ENCODE measurements at places on chromosomes 13 and 19. TPM values are rescaled to one million over a fixed set of nuclear protein-coding genes. Genes with fewer than 3 reads are reported as not detected.

- no peak for DNase-seq
Observed at GRCh38 chr19:35931874-35932202, 4.3 kb upstream of the LRFN3 start.

- no peak for DNase-seq
Observed at GRCh38 chr13:86825410-86825809, 845.8 kb upstream of the SLITRK5 start.

GRCh38 chr13:113741191-113741668, 17.8 kb upstream of the TMEM255B start:
- DNase-seq, result peak; percentile 50

GRCh38 chr19:36051236-36051635, 2.8 kb downstream of the THAP8 start:
- no peak for DNase-seq

DNA sequence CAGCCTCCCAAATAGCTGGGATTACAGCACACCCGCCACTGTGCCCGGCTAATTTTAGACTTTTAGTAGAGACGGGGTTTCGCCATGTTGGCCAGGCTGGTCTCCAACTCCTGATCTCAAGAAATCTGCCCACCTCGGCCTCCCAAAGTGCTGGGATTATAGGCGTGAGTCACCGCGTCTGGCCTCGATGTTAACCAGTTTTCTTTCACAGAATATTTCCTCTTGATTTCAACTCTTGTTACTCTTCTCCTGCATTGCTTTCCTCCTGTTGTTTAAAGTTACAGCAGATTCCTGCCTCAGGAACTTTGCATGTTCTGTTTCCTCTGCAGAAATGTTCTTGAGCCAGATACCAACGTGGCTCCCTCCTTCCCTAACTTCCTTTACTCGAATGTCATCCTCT, 3.7 kb upstream of the PEX11G start:
- peak; percentile 52 for DNase-seq

DNA sequence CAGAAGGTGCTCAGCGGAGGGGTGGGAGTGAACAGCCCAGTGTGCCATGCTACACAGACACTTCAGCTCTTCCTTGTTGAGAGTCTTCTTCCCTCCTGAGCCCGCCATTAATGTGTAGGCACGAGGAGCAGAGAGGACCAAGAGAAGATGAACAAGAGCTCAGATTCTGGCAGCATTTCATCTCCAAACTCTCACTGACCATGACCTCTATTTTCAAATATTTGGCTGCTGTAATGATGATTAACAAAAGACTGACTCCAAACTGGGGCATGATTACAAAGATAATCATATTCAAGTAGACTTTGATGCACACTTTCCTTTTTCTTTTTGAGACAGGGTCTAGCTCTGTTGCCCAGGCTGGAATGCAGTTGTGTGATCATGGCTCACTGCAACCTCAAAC, 236.5 kb downstream of the DCLK1 start:
- DNase-seq, result no peak

- no peak for DNase-seq
Observed at GRCh38 chr19:1837625-1838105, 10.6 kb downstream of the REXO1 start.

- peak; percentile 31 for DNase-seq
Observed at GRCh38 chr19:17450264-17451075, 2.0 kb upstream of the TMEM221 start.

- no peak for DNase-seq
Observed at GRCh38 chr19:8469613-8470368, 25.0 kb downstream of the HNRNPM start.

DNA sequence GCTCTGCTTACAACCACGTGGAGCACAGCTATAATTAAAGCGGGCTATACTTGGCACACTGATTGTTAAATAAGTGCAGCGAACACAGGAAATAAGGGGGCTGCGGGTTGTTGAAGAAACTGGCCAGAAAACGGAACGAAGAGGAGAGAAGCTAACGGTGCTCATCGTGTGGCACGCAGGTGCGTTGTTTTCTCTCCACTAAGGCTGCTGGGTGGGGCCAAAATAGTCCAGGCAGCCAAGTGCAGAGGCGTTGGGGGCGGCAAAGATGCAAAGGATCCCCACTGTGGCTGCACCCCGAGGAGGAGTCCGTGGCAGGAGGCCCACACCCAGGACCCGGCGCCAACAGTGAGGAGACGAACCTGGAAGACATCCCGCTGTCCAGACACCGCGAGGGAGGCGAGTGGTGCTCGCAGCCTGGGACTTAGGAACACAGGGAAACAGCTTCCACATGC, 8.1 kb upstream of the ARL11 start:
- DNase-seq, result peak; percentile 4

DNA sequence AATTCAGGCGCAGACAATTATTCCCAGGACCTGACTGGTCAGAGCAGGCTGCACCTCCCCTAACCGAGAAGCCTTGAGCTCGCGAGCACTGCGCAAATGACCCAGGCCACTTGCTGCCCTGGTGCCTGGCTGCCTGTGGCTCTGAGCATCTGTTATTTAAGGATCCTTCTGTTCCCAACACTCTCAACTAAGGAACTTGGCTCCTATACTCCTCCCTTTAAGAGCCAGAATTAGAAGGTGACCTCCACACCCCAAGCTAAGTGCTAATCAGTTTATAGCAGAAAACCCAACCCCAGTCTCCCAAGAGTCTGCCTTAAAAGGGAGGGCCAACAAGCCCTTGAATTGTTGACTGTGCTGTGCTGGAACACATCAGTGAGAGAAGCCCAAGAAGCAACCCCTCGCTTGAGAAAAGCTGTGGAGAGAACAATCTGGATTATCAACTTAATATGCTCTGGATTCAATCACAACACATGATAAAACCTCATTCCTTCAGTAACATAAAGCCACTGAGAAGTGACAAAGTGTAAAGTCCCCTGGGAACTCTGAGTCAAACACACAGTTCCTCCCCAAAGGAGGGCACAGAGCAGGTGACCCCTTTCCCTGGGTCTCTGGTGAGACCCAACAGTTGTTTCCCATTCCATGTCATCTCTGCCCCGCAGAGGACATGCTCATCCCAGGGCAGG, 14.6 kb downstream of the AKAP8L start:
- no peak for DNase-seq

GRCh38 chr13:68813180-68813796, 1294.3 kb upstream of the ATXN8OS start:
- DNase-seq, result no peak

DNA sequence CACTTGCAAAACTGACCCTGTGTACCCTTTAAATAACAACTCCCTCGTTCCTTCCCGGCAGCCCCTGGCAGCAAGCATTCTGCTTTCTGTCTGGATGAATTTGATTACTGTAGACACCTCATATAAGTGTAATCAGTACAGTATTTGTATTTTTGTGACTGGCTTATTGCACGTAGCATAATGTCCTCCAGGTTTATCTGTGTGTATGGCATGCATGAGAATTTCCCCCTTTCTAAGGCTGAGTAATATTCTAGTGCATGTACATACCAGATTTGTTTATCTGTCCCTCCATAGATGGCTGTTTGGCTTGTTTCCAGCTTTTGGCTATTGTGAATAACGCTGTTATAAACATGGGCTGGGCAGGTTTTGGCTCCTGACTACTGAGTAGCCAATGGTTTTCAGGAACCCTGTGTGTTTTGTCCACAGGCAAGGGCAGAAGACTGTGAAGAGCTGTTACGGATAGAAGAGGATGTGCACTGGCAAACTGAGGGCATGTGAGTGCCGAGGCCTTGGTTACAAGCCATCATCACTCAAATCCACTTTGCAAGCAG, 98.0 kb downstream of the ESD start:
- no peak for DNase-seq

DNA sequence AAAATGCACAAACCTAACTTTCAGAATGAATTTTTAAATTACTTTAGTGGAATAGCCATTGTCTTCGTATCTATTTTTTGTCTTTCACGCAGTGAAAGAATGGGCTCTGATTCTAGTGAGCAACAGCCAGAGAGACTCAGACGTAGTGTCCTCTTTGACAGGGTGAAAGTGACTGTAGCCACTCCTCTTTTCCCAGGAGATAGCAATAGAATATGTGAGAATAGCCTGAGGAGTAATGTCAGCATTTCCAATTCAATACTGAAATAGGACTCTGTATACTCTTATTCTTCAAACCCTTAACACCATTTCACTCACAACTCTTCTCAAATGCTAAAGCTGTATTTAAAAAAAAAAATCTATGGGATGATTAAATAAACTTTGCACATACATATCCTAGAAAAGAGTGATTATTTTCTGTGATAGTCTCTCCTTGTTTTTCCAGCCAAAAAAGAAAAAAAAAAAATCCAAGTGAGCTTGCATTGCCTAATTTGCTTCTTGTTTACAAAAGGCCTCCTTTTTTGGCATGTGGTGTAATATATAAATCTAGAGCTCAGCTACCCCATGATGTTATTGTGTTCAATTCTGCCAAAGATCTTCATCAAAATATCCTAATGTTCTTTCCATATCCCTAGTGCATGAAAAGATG, 626.1 kb upstream of the SLITRK6 start:
- no peak for DNase-seq

- no peak for DNase-seq
Observed at GRCh38 chr19:1063909-1064660, 2.9 kb upstream of the ARHGAP45 start.

GRCh38 chr13:95241321-95241720, 59.9 kb downstream of the ABCC4 start:
- no peak for DNase-seq

DNA sequence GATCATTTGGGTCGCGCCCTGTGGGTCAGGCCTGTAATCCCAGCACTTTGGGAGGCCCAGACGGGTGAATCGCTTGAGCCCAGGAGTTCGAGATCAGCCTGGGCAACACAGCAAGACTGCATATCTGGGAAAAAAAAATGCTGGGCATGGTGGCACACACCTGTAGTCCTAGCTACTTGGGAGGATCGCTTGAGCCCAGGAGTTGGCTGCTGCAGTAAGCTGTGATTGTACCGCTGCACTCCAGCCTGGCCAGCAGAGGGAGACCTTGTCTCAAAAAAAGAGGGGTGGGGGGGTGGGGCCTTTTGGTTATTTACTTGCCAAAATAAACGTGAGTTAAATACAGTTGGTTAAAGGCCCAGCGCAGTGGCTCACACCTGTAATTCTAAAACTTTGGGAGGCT, 9.8 kb upstream of the ZNF544 start:
- peak; percentile 42 for DNase-seq

DNA sequence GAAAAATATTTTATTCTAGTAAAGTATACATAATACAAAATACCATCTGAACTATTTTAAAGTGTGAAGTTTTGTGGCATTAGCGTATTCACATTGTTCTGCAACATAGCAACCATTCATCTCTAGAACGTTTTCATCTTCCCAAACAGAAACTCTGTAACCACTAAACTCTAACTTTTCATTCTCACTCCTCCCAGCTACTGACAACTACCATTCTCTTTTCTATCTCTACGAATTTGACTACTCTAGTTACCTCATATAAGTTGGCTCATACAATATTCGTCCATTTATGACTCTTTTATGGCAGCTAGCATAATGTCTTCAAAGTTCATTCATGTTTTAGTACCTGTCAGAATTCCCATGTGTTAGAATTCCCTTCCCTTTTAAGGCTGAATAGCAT, 150.5 kb upstream of the MIR17HG start:
- no peak for DNase-seq

DNA sequence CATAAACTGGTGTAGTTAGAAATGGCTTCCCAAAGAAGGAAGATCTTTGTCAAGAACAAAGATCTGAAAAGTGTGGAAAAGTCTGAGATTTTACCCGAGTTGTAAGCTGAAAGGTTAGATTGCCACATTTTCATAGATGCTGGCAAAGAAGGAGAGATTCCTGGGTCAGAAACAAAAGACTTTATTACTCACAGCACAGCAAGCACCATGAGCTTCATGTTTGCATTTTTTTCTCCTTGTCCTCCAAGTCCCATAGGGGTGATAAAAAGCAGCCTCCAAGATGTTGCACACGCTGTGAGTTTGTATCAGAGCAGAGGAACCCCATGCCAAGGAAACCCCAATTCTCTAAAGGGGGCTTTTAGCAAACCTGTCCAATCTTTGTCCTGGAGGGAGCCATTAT, 29.3 kb downstream of the MZT1 start:
- DNase-seq, result no peak

DNA sequence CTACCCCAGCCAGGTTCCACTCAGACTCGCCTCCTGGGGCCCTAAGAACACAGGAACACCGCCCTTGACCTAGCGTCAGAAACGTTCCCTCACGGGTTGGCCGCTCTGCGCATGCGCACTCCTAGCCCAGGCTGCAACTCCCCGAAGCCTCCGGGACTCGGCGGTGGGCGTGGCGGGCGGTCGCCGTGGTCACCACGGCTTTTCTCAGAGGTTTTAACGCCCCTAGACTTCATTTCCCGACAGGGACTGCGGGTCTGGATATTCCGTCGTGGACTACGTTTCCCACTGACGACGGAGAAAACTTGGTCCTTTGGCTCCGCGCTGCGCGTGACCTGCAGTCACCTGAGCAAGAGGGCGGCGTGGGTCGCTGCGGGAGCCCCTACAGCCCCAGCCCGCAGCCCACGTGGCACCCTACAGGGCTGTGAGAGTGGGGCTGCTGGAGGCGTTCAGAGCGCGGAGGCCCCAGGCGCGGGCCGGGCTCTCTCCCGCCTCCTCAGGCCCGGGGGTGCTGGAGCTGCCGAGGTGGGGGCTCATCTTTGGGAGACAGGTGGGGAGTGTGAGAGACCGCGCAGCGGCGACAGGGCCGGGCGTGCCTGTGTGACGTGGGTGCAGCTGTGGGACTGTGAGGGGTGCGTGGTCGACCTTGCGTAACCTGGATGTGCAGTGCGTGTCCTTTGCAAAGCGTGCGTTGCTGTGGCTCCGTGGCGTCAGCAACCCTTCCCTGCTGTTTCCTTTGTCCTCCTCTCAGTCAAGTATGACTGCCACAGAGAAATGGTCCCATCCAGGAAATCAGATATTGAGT, 38.0 kb upstream of the ZNF573 start:
- DNase-seq, result peak; percentile 36

DNA sequence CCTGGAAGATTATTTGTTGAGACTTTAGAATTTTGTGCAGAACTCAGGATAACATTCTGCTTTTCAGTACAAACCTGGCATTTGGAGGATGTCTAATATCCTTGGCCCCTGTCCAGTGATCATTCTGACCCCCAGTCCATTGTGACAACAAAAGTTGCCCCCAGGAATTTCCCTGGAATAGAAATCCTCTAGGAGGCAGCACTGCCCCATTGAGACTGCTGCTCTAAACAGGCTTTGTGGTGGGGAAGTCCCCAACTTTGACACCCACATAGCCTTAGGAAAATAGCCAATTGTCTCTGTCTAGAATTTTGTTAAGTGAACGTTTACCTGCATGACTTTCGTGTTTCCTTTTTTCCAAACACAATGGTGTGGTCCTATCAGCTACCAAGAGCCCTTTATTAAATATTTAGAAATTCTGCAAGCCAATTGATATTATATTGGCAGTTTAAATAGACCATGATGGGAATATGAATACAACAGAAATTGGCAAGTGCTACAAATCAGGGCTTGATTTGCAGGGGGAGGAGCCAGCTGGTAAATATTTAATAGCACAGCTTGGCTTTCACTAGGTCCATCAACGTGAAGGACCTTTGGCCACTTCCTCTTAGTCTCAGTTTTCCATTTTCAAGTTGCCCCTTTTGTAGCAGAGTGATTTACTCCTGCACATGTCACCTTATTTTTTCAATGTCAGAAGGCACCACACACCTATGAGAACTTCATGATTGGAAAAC, 451.7 kb downstream of the EFNB2 start:
- peak; percentile 62 for DNase-seq

GRCh38 chr13:95948656-95949055, 104.5 kb downstream of the UGGT2 start:
- DNase-seq, result peak; percentile 11

Gene CPT1C
- total RNA-seq, result 18.3 TPM

Gene KASH5
- not detected for total RNA-seq

Gene PSG2
- total RNA-seq, result not detected

Gene ALOX5AP
- total RNA-seq, result 6.1 TPM

Gene TRAPPC6A
- 6.5 TPM for total RNA-seq

Gene PSENEN
- total RNA-seq, result 159 TPM

Gene NFIX
- total RNA-seq, result 19.6 TPM

Gene C13orf46
- total RNA-seq, result 0.10 TPM

Gene ZNF708
- 4.8 TPM for total RNA-seq

Gene TMEM150B
- total RNA-seq, result not detected
